Stimulated activated CD8-positive, alpha-beta memory T cell treated with anti-CD3 and anti-CD28 coated beads, Interleukin-7, amount 100 ng/mL, for 24 hours (primary cell): ENCODE measurements at places on chromosomes 11 and 22.

GRCh38 chr11:80733790-80734189 lies 1293.0 kb upstream of the TENM4 start:
- no peak for DNase-seq

DNA sequence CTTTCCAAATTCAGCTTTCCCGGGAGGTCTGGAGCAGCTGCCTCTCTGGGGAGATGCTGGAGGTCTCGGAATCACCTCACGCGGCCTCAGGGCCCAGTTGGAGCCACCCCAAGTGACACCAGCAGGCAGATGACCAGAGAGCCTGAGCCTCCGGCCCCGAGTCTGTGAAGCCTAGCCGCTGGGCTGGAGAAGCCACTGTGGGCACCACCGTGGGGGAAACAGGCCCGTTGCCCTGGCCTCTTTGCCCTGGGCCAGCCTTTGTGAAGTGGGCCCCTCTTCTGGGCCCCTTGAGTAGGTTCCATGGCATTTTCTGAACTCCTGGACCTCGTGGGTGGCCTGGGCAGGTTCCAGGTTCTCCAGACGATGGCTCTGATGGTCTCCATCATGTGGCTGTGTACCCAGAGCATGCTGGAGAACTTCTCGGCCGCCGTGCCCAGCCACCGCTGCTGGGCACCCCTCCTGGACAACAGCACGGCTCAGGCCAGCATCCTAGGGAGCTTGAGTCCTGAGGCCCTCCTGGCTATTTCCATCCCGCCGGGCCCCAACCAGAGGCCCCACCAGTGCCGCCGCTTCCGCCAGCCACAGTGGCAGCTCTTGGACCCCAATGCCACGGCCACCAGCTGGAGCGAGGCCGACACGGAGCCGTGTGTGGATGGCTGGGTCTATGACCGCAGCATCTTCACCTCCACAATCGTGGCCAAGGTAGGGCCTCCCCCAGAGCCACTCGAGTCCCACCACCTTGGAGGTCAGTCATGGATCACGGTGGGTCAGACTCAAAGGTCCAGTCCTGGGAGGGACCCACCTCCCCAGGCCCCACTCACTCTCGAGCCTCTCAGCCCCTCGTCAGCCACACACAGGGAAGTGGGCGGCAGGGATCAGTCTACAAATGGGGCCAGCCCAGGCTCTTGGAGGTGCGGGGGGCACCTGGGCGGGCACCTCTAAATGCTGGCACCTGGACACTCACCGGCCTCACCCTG lies 525 bp downstream of the SLC22A12 start:
- no peak for DNase-seq

GRCh38 chr11:66326261-66327111 lies 9.6 kb upstream of the CD248 start:
- DNase-seq: no peak

DNA sequence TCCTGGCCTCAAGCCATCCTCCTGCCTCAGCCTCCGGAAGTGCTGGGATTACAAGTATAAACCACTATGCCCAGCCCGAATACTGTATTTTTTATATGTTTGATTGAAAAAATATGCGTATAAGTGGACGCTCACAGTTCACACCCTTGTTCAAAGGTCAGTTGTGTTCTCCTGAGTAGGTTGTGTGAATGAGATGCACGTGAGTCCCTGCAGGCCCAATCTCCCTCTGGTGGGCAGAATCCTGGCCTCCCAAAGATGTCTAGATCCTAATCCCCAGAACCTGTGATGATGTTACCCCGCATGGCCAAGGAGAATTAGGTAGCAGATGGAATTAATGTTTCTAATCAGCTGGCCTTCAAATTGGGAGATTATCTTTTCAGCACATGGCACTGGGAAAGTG lies 41.9 kb downstream of the CTTN start:
- no peak for DNase-seq

DNA sequence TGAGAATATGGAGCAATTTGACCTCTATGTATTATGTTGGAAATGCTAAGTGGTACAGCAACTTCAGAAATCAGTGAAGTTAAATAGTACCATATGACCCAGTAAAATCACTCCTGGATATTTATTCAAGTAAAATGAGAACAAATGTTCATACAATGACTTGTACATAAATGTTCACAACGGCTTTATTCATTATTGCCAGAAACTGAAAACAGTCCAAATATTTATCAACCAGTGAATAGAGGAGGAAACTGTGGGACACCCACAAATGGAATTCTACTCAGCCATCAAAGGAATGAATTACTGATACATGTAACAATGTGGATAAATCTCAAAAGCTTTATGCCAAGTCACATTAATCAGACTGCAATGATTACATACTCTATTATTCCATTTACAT lies 416.3 kb downstream of the AASDHPPT start:
- no peak for DNase-seq

- DNase-seq: no peak
Measured at GRCh38 chr11:122172352-122173073, 56.5 kb upstream of the BLID start.

DNA sequence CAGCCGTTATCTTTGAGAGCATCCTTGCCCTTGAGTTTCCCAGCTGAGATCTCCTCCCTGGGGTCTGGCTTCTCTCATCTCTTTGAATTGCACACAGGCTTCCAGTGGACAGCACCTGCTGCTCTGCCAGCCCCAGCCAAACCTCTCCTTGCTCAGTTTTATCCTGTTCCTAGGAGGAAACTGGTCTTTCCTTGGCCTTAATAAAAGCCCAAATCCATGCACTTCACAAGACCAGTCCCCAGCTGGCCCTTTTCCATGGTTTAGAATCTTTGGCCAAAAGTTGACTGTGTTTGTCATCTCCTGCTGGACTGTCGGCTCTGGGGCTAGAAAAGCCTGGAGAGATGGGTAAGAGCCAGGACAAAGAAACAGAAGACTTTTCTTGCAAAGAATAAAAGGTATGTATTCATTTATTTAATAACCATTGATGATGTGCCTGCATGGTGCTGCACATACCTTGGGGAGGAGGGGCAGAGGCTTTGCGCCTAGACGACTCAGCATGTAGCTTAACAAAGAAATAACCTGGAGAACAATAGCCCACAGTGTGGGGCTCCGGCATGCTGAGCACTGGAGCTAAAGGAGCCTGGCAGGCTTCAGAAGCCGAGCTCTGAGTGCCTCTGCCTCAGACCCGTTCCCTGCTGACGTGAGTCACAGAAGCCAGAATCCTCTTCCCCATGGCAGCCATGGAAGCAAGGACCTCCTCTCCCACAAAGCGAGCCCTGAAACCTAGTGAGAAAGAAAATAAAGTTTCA lies 319.3 kb upstream of the B3GAT1 start:
- no peak for DNase-seq

- DNase-seq: no peak
Measured at GRCh38 chr11:14422814-14423182, 63.8 kb upstream of the RRAS2 start.

- DNase-seq: no peak
Measured at GRCh38 chr11:73530109-73530508, 67.8 kb downstream of the FAM168A start.

DNA sequence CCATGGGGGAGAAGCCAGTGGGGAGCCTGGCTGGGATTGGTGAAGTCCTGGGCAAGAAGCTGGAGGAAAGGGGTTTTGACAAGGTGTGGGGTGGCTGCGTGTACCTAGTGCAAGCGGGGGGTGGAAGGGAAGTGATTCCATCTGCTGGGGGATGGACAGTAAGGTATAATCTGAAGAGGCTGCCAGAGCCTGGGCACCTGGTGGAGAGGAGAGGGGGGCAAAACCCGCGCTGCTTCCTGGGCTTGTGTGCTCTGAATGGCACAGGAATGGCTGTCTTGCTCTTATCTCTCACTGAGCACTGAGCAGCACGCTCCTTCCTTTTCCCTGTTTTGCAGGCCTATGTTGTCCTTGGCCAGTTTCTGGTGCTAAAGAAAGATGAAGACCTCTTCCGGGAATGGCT lies 988 bp downstream of the BANF1 start:
- no peak for DNase-seq

DNA sequence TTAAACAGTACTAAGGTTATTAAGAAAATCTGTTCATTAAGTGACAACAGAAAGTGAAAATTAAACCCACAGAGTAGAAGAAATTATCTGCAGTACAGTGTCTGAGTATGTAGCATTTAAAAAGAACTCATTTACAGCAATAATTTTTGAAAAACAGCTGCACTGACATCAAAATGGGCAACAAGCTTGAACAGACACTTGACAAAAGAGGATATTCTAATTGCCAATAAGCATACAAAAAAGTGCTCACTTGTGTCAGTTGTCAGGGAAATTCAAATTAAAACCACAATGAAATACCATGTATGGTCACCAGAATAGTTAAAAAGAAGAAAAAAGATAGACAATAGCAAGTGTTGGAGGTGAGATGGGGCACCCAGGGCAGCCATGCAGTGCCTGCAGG lies 93.3 kb upstream of the LINC01488 start:
- DNase-seq: no peak

GRCh38 chr11:123249354-123249753 lies 54.3 kb upstream of the CLMP start:
- DNase-seq: no peak

GRCh38 chr11:35419184-35419829 lies at the start of gene SLC1A2:
TSS of gene SLC1A2 (minus strand) at chr11:35419558. CDS start at chr11:35418966, 592 bp downstream.
- no peak for DNase-seq

DNA sequence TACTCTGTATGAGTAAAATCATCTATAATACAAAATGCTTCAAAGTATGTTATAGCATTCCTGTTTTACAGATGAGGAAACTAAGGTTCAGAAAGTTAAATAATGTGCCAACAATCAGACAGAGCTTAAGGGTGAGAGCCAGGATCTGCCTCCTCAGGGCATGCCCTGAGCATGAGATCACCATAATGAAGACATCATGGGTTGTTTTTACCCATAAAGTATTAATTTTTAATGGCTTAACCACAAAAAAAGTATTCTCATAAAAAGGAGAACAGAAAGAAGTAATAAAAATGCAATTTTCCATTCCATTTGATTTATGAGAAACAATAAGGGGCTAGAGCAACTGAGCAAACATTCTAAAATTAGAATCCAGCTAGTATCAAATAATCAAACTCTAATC lies 534.3 kb upstream of the ARHGAP42 start:
- no peak for DNase-seq

DNA sequence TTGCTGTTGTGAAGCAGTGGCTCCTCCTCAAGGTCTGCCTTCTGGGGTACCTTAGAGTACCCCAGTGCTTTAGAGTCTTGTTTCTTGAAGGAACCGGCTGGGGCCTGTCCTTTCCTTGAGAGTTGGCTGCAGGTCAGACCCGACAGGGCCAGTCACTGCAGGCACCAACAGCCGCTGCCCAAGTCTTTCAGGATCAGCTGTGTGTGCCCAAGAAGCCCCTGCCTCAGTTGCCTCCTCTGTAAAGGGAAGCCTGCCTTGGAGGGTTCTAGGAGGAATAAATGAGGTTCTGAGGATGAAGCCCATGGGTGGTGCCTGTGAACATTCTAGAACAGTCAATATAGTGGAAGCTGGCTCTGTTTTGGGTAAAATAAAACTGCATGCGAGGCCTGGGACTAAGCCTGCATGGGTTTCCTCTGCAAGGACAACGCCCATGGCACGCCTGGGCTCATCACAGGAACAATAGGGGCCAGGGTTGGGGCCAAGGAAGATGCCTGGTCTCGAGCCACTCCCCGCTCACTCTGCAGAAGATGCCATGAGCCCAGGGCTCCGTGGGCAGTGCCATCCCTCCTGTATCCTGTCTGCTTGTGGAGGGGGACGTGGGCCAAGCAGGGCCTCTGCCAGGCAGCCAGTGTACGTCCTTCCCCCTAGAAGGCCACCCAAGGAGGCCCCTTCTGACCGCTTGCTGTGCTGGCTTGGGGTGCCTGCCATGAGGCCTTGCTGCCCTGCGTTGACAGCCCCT lies 81.6 kb downstream of the MED15 start:
- DNase-seq: no peak

DNA sequence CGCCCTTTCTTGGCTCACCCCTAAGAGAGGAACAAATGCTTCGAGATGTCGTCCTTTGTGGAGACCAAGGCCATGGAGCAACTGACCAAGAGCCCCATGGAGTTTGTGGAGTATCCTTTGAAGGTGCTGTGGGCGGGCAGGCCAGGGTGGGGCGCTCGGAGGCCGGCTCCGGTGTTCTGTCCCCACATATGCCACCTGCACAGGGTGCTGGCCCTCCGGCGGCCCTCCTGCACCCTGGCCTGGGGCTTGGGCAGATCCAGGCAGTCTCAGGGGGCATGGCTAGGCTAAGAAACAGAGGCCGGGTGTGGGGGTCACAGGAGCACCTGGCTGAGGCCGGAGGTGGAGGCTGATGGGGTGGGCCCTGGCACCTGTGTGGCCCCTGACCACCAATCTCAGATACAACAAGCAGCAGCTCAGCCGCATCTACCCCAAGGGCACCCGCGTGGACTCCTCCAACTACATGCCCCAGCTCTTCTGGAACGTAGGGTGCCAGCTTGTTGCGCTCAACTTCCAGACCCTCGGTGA lies 10.3 kb downstream of the PLCB3 start:
- DNase-seq: no peak

GRCh38 chr11:41612415-41612814 lies 153.0 kb upstream of the LRRC4C start:
- DNase-seq: no peak

GRCh38 chr11:1862588-1863351 lies 9.9 kb downstream of the LSP1 start:
- no peak for DNase-seq

DNA sequence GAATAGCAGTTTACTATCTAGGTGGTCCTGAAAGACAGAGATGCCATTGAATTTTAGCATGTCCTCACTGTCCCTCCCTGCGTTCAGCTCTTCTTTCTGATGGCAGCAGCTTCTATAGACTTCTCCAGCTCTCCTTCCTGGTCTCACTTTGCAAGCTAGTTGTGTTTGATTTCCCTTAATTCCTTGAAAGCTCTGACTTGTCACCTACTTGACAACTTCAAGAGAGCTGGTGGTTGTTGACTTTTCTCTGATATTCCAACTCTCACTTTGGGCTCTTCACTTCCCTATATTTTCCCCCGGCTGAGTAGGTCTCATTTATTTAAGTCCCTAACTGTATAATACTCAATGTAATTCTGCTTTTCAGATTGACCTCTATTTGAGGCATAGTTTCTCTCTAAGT lies 1825.0 kb upstream of the RAG2 start:
- no peak for DNase-seq

DNA sequence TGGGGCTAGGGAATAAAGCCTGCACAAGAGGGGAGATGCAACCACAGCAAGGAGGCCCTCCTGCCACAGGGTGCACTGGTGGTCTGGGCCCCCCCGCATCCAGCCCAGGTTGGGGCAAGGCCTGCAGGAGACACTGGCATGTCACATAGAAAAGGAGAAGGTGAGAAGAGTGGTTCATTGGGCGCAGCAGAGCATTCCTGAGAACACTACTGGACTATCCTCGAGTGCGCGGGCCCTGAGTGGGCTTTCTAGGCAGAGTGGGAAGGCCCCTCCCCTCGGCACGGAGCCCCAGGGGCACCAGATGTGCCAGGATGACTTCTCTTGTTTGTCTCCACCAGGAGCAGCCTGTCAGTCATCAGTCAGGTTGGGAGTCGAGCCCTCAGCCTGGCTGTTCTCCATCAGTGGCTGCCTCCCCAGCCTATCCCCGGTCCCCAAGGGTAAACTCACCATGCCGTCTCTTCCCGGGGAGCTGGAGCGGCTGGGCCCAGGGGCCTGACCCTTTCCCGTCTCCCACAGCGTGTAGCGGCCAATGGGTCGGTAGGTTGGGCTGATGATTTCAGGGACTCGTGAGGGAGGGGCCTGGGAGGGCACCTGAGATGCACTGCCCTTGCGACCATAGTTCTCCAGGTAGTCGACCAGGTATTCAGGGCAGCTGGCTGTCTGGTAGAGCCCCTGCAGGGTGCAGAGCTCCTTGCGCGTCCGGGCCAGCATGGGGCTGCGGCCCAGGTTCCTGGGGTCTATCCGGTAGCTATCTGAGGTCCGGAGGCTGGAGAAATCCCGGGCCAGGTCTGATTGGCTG lies 9.0 kb downstream of the USP2 start:
- no peak for DNase-seq
